Endothelial cell (in vitro differentiated cells): ENCODE measurements at places on chromosomes 6 and 20. TPM values are rescaled to one million over a fixed set of nuclear protein-coding genes. Genes with fewer than 3 reads are reported as not detected.

Gene CD24
- total RNA-seq: 796 TPM

Gene ALDH8A1
- 0.15 TPM for total RNA-seq

Gene GTSF1L
- not detected for total RNA-seq

GRCh38 chr20:43507150-43508080 lies at the start of gene L3MBTL1:
L3MBTL1 (plus strand) TSS chr20:43507697; CDS start chr20:43513504, 5,807 bp downstream.
- peaks cover 12% of the 10 kb centered on the region for H3K27me3 ChIP-seq
- no peak within 1 kb of the TSS for H3K27ac ChIP-seq
- no peaks in the 10 kb centered on the region for H3K36me3 ChIP-seq

DNA sequence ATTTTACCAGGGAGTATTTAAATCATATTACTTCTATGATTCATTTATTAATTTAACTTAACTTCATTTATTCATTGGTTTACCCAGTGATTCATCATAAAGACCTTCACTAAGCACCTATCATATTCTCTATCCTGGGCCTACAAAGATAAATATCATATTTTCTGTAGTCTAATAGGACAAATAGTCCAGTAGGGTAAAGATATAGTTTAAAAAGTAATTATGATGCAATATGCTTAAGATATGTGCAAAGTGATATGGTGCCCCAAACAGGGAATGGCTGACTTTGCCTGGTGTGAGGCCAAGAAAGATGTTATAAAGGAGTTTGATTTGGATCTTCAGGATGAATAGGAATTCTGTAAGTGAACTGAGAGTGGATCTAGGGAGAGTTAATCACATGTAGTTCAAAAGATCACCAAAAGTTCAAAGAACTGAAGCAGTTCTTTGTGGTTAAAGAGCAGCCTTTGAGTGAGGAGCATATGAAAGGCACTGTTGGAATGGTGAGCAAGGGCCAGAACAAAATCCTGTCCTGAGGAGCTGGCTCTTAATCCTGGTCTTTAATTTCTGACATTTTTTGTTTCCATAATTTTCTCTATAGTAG lies 45.5 kb downstream of the MLIP start:
- no peak for DNase-seq
- H3K4me3 ChIP-seq: no peak overlapping the region
- no peak overlapping the region for H3K27ac ChIP-seq
- H3K27me3 ChIP-seq: no peaks in the 10 kb centered on the region

GRCh38 chr6:157064502-157064901 lies 258.8 kb downstream of the TMEM242 start:
- peaks cover 30% of the 10 kb centered on the region for H3K4me1 ChIP-seq
- H3K27me3 ChIP-seq: no peaks in the 10 kb centered on the region
- DNase-seq: no peak

DNA sequence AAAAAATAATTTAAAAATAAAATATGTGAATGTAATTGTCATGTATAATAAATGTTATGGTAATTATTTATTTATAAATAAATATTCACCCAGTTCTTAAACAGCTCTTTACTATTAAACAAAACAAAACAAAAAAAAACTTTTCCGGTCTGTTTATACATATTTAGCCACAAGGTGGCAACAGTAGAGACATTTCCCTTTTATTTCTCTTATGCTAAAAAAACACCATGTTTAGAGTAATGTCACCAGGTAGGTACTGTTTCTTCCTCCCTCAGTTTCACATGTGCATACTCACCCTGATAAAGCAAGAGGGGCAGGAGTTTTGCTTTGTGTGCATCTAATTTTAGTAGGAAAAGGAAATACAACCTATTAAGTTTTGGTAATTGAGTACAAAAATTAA lies 610.4 kb upstream of the IMPG1 start:
- no peaks in the 10 kb centered on the region for H3K27me3 ChIP-seq
- peaks cover 7% of the 10 kb centered on the region for H3K4me1 ChIP-seq

GRCh38 chr6:98056955-98057354 lies 773.9 kb upstream of the MMS22L start:
- H3K27me3 ChIP-seq: no peaks in the 10 kb centered on the region
- H3K27ac ChIP-seq: no peak overlapping the region
- no peak overlapping the region for H3K4me3 ChIP-seq
- H3K4me1 ChIP-seq: no peaks in the 10 kb centered on the region

GRCh38 chr20:32362901-32363364 lies 4.8 kb downstream of the ASXL1 start:
- no peak overlapping the region for H3K27ac ChIP-seq
- H3K4me1 ChIP-seq: peaks cover 18% of the 10 kb centered on the region
- no peak overlapping the region for H3K4me3 ChIP-seq
- H3K36me3 ChIP-seq: peaks cover 16% of the 10 kb centered on the region
- peaks cover 2% of the 10 kb centered on the region for H3K27me3 ChIP-seq

DNA sequence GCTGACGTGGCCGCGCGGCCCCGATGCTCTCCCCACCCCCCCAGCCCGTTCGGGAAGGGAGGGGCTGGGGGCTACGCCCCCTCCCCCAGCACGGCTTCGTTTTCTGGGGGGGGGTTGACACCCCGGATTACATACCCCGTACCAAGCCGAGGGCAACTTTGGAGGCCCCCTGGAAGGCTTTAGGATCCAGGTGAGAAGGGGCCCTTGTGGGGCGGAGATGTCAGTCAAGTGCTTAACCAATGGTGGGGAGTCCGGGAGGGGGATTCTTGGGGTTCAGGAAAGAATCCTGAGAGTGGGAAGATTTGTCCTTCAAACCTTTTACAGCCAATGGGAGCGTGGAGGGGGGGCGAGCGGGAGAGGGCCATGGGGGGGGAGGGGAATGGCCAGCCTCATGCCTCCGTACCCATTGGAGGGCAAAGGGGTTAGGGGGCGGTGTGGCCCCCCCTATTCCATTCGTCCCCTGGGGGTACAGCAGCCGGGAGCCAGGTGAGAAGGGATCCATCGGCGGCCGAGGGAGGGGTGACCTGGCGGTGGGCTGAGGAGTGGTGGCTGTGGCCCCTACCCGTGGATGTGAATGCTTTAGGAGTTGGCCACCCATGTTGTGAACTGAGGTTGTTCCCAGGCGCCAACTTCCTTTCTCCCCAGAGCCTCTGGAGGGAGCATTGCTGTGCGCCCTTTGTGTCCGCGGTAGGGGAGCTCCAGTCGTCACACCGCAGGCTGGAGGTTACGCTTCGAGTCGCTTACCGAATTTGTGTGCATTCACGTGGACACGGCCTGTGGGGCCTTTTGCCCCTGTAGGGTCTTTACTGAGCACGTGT lies 682 bp downstream of the BRD2 start:
- H3K4me3 ChIP-seq: peak overlapping the region; percentile 97
- peaks cover 18% of the 10 kb centered on the region for H3K27me3 ChIP-seq
- H3K36me3 ChIP-seq: peaks cover 29% of the 10 kb centered on the region
- DNase-seq: peak; percentile 53
- H3K27ac ChIP-seq: peak overlapping the region; percentile 100
- H3K4me1 ChIP-seq: peaks cover 54% of the 10 kb centered on the region

- peaks cover 19% of the 10 kb centered on the region for H3K4me1 ChIP-seq
- H3K27ac ChIP-seq: no peak within 1 kb of the TSS
- DNase-seq: peak; percentile 81
- peaks cover 10% of the 10 kb centered on the region for H3K27me3 ChIP-seq
Observed at GRCh38 chr20:51022803-51023616, at the start of gene KCNG1. KCNG1 (minus strand) TSS chr20:51023107; CDS start chr20:51010338, 12,769 bp downstream.

Gene NHLRC1
- 0.64 TPM for total RNA-seq

DNA sequence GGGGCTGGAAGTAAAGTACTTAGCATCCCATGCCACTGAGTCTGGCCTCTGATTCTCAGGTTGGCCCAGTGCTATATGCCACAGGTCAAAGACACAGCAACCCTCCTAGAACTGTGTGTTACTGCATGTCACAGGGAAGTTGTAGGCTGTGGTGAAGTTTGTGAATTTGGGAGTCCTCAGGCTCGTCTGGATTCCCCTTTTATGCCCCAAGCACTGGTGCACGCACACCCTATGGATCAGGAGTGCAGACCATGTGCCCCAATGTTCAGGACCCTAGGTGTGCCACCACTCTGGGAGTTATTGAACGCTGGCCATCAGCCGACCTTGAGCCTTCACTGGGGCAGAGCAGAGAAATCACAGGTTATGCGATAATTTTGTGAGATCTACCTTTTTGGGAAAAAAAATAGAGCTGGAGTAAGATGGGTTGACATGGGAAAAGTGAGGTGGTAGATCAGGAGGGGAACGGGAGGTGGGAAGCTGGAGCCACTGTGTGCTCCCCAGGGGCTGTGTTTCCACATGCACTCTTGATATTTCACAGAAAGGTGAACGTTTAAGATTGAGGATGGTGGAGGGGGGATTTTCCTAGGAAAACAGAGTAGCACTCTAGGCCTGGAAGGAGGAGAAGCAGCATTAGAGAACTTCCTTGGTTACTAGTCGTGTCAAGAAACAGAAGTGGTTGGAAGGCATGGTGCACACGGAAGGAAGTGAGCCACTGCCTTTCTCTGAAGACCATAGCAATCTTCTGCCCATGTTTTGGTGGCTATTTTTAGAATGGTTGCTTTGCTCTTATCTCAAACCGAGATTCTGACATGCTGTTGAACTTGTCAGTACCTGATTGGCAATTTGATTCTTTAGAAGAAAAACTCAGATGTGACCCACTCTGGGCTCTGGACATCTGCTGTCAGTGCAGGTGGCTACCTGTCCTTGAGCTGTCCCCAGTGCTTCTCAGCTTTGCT lies 44.1 kb downstream of the DUSP22 start:
- no peaks in the 10 kb centered on the region for H3K4me1 ChIP-seq
- no peak for DNase-seq
- H3K4me3 ChIP-seq: no peak overlapping the region
- peaks cover 8% of the 10 kb centered on the region for H3K36me3 ChIP-seq
- H3K27me3 ChIP-seq: peaks cover 2% of the 10 kb centered on the region

DNA sequence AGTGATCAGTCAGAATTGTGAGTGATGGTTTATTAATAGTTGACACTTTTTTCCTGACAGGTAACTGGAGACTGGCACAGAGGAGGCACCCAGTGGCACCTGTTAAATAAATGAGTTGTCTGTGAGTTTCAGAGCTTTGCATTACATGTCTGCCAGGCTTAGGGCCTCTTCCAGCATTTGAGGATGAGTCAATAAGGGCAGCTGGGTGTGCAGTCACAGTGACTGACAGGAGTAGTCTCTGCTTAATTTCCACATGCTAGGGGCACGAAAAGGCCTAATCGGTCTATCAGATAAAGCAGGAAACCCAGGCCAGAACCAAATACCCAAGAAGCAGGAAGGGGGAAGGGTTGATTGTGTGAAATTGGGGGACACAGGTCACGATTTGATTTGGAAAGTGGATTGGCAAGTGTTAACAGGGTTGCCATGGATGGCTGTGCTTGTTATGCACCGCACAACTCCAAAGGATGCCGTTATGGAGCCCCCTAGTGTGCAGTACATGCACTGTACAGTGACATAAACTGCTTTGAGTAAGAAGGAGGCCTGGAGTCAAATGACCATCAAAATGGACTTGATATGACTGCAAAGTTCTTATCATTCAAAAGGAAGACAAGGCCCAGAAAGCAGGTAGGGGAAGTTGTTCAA lies 111.9 kb upstream of the GGTLC1 start:
- H3K36me3 ChIP-seq: no peaks in the 10 kb centered on the region
- peaks cover 4% of the 10 kb centered on the region for H3K27me3 ChIP-seq
- H3K4me1 ChIP-seq: no peaks in the 10 kb centered on the region
- H3K27ac ChIP-seq: peak overlapping the region; percentile 23

Gene MUCL3
- total RNA-seq: not detected

DNA sequence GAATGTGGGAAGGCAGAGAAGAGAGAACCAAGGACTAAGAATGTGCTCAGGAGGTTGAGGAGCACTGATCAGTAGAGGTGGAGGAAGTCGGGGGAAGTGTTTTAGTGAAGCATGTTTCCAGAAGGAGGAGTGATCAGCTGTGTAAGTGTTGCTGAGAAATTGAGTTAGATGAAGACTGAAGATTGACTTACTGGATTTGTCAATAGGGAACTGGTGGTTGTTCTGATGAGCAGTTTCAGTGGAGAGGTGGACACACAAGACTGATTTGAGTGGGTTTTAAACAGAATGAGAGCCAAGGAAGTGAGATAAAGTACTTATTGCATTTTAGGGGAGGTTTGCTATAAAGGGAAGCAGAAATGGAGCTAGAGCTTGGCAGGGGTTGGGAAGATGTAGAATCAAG lies 182.6 kb downstream of the CDKAL1 start:
- no peak overlapping the region for H3K4me3 ChIP-seq
- H3K4me1 ChIP-seq: peaks cover 3% of the 10 kb centered on the region
- no peak overlapping the region for H3K27ac ChIP-seq
- H3K27me3 ChIP-seq: no peaks in the 10 kb centered on the region
- H3K36me3 ChIP-seq: no peaks in the 10 kb centered on the region
